ENCODE measurements at places on chromosomes 5 and 9.

DNA sequence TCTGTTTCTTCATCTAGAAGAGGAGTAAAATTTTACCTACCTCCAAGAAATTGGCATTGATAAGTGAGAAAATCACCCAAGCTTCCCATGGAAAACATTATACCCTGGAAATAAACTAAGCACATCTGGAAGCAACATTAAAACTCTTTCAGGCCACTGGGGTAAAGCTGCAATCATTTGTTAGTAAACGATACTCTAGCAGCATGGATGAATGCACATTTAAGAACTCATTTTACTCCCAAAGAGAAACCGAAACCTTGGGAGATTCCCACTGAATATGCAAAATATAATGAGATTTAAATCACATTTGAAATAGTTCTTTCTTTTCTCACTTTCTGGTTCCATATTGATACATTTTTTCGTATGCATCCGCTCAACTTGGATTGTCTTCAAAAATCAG lies 467.5 kb downstream of the EFNA5 start:
- DNase-seq, result no peak

DNA sequence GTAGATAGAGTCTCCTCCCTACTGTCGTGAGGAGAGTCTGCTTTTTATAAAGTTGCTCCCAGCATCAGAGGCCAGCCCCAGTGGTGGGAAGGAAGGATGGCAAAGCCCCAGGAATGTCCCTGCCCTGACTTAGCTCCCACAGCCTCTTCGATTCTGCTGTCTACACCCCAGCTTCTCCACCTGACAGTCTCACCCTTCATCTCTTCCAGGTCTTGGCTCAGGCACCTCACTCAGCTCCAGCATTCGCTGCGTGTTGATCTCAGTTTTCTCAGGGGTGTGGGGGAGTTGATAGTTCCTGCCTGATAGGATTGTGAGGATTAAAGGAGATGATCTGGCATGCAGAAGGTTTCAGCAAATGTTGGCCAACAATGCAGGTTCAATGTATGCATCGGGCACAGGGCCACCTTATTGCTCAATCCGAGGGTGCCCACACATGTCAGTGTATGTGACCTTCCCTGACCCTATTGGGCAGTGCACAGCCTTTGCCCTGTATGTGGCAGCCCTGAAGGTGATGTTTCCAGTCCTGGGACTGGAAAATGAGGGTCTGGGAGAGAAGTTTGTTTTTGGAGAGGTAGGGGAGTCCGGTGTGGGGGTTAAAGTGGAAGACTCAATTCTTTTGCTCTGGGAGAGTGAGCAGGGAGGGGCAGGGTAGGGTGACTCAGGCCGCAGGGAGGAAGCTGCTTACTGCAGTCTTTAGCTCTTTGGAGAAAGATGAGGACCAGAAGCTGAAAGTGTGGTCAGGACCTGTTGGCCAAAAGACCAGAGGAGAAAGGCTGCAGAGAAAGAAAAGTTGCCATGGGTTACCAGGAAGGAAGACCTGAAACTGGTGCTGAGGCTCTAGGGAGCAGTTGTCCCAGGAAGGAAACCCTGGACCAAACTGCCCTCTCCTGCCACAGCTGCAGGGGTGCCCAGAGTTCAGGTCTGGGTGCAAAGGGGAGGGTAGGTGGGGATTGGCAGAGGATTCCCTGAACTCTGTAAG lies 153.2 kb downstream of the MACROH2A1 start:
- DNase-seq, result peak; percentile 83

- DNase-seq, result no peak
These were observed 36.3 kb downstream of the TRIO start for GRCh38 chr5:14179446-14179845.

- no peak for DNase-seq
These were observed 1072.4 kb upstream of the CDH6 start for GRCh38 chr5:30121043-30121442.

GRCh38 chr5:78701795-78702410 lies 53.3 kb upstream of the LHFPL2 start:
- no peak for DNase-seq

DNA sequence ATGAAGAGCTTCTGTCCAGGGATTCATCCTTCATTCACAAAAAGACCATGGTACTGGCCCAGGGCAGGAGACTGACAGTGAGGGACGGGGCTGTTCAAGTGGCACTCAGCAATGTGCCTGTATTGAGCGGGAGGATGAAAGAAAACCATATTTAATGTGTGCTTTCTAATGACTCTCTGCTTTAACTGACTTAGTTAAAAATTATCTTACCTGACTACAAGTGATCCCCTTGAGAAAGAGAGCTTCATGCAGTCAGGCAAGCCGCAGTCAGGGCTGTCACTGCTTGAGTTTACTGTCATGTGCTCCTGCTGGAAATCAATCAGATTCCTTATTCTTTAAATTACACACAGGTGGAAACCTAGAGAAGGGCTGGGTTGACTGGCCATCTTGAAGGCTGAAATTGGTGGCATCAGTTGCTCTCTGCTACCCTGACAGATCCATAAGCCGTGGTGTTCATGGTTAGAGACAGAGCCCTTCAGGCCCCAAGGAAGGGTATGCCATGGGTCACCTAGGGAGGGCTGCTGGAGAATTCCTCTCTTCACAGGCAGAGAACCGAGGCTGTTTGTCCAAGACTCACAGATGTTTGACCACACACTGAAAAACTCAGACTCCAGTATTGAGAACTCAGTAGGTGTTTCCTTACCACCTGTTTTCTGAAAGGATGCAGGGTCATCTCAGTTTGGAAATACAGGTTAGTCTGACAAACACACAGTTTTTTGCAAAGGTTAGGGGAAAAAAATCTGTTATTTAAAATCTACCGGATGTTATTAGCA lies 70.9 kb downstream of the TRIO start:
- no peak for DNase-seq

DNA sequence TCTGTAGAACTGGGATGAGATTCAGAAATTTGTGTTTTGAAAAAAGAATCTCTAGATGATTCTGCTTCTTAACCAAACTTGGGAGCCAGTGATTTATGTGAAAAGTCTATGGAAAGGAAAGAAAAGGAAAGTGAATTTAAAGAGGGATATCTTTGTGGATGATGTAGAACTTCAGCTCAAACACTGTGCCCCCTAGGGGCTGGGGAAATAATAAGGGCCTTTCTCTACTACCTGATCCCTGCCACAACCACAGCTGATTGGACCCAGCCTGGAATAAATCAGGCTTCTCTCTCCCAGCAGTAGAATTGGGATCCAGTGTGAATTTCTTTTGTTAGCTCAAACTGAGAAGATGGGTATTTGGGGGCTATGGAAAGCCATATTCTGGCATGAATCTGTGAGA lies 155.0 kb downstream of the PRELID2 start:
- no peak for DNase-seq

DNA sequence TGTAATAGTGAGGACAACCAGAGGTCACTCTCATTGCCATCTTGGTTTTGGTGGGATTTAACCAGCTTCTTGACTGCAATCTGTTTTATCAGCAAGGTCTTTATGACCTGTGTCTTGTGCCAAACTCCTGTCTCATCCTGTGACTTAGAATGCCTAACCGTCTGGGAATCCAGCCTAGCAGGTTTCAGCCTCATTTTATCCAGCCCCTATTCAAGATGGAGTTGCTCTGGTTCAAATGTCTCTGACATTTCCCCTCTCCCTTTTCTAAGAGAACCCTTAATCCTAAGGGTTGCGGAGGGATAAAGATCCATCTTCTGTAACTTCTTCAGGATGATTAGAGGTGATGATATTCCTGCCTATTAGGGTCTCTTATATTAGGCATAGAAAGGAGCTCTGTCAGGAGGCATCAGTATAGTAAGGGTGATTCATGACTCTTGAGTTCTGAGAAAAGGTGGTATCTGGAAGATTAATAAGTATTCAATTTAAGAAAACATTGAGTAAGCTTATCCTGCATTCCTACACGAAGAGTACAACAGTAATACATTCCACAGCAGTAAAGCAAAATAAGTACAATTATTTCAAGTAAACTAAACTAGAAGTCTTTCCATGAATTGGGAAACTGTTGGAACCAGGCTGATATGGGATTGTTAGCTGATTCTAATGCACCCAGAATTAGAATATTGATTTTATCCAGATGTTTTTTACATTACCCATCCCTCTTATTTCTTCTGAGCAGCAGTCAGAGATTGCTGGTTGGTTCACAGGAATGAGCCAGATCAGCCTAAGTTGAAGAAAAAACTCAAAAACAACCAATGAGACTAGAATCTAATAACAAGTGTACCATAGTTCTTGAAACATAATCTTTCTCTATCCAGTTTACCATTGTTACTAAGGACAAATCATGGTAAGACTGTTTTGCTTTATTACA lies 39.9 kb downstream of the SHC3 start:
- no peak for DNase-seq

GRCh38 chr5:77209495-77210090 lies 887 bp upstream of the PDE8B start:
- no peak for DNase-seq

- no peak for DNase-seq
These were observed 19.5 kb upstream of the NADK2 start for GRCh38 chr5:36261186-36261585.

- no peak for DNase-seq
These were observed 74.3 kb upstream of the SPEF2 start for GRCh38 chr5:35543408-35543807.

GRCh38 chr9:86667307-86667706 lies 280.0 kb downstream of the GAS1 start:
- no peak for DNase-seq

DNA sequence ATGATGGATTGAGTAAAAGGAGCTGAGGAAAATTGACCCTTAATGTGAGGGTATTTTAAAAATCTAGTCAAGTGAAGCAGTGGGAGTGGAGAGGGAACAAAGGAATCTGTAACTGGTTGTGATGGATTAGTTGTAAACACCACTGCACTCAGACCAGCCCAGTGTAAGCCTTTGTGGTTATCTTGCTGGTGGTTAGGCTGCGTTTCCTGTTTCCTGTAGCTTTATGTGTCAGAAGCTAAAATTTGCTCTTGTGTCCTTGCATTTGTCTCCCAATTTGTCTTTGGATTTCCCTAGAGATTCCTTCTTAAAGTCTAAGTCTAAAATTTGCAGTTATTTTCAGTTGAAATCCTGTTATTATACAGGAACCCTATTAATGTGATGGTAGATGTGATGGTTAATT lies 6.3 kb downstream of the IFNA21 start:
- DNase-seq, result no peak

DNA sequence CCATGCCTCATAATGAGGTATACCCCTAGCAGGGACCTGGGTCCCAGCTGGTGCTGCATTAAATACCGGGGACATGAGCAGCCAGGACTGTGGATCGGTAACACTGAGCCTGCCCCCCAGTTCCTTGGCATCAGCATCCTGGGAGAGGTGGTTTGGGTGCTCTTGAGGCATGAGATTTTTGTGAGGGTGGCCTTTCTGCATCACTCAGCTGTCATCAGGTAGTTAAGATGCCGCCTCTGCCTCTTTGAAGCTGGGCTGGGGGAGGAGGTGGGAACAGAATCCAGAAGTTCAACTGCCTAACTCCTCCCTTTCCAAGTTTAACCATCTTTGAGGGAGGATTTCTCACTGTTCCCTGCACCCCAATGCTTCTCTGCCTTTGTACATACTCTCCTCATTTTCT lies 112.7 kb downstream of the PDZD2 start:
- no peak for DNase-seq
